DMS153 (cell line): ENCODE measurements at places on chromosomes 13 and 19.

- DNase-seq = peak; percentile 21
Observed at GRCh38 chr13:24747248-24748060, 16.5 kb upstream of the RNF17 start.

GRCh38 chr19:48780631-48781391 is 25.5 kb downstream of the FGF21 start:
- no peak for DNase-seq

GRCh38 chr19:50817941-50818858 is 5.4 kb downstream of the KLK1 start:
- DNase-seq = peak; percentile 56

GRCh38 chr19:51777570-51778462 is 16.8 kb downstream of the FPR2 start:
- peak; percentile 51 for DNase-seq

- DNase-seq = no peak
Observed at GRCh38 chr13:111187960-111188541, 72.9 kb downstream of the ARHGEF7 start.

DNA sequence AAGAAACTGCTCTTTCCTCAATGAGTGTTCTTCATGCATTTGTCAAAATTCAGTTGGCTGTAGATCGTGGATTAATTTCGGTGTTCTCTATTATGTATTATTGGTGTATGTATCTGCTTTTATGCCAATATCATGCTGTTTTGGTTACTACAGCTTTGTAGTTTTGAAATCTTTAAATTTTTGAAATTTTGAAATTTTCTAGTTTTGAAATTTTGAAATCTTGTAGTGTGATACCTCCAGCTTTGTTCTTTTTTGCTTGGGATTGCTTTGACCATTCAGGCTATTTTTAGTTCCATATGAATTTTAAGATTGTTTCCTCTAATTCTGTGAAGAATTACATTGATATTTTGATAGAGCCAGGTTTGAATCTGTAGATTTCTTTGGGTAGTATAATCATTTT is 3.1 kb downstream of the CD33 start:
- DNase-seq = no peak

DNA sequence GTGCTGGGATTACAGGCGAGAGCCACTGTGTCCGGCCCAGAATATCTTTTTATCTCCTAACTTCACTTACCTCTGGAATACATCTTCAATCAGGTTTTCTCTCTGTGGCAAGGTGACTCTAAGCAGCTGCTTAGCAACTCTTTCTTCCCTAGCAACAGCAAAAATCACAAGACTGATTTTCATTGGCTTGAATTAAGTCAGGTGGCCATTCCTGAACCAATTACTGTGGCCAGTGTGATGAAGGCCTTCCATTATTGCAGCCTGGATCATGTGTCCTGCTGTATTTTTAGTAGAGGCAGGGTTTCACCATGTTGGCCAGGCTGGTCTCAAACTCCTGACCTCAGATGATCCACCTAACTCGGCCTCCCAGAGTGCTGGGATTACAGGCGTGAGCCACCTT is 9.0 kb upstream of the LTBP4 start:
- DNase-seq = peak; percentile 44

- DNase-seq = no peak
Observed at GRCh38 chr13:102718746-102719145, 23.9 kb upstream of the METTL21C start.

- DNase-seq = no peak
Observed at GRCh38 chr19:35696835-35697234, 7.5 kb upstream of the ZBTB32 start.

GRCh38 chr19:17441241-17442021 is 7.0 kb downstream of the TMEM221 start:
- no peak for DNase-seq

DNA sequence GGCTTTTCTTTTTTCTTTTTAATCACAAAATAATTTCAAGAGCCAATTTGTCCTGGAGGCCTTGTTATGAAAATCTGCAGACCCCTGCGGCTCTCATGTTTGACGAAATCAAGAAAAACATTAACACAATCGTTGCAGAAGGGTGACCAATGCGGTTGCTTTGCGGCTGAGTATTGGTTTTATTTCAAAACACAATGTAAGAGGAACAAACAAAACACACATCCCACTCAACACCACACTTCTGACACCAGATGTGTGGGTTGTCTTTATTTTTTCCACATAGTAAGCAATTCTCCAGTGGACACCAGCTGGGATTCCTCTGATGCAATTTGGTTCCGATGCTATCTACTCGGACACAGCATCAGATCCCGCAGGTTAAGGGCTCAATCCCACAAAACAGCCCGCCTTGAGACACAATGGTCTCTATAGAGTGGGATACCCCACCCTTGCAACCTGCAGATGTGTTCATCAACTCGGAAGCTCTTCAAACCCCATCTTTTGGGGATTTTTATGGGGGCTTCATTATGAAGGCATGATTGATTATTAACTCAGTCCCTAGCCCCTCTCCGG is 21.9 kb upstream of the CCDC124 start:
- DNase-seq = no peak

DNA sequence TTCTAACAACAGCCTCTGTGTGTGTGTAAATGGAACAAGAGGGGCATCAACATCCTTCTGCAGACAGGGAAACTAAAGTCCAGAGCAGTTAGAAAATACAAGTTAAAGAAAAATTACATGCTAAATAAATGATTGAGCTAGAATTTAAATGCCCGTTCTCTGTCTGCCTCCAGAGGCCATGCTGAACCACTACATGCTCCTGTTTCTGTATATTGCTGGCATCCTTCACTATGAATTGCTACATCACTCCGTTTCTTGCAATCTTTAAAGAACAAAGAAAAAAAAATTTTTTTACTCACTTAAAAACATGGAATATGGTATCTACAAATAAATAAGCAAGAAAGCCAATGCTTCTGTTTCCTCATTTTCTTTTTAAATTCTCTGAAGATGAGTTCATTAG is 47.9 kb downstream of the DCT start:
- no peak for DNase-seq

GRCh38 chr13:106520251-106521054 is 15.0 kb downstream of the EFNB2 start:
- DNase-seq = no peak

GRCh38 chr13:50761406-50761805 is 82.1 kb downstream of the DLEU7 start:
- DNase-seq = no peak

GRCh38 chr19:367561-367960 is 23.0 kb upstream of the MIER2 start:
- no peak for DNase-seq

DNA sequence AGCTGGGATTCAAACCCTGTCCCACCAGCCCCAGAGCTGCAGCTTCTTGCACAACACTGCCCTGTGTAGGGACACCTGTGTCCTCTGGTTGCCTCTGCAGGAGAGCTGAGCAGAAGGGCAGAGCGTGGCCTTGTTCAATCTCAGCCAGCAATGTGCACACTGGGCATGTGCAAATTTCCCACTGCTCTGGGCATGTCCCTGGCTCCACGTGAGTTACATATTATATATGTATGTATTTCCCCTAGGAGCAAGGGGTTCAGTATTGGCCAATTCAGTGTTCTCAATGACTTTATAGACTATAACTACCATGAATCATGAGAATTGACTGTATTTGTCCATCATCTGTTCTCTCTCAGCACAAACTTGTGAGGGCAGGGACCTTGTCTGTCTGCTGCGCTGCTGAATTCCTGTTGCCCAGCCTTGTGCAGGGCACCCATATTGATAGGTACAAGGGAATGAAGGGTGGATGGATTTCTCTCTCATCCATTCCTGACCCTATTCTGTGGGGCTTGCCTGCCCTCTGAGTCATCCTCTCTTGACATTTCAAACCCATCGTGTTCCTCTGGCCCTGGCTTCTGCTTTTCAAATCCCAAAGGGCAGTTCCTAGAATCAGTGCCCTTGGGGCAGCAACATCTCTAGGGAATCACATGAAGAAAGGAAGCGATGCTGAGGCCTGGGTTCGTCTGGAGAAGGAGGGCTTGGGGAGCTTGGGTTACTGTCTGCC is 69.7 kb downstream of the ERICH6B start:
- DNase-seq = no peak

- DNase-seq = no peak
Observed at GRCh38 chr13:28743020-28743419, 24.2 kb upstream of the SLC46A3 start.

- DNase-seq = no peak
Observed at GRCh38 chr13:44120043-44120442, 240.3 kb downstream of the LACC1 start.

- DNase-seq = no peak
Observed at GRCh38 chr19:38699027-38699346, 45.3 kb downstream of the CAPN12 start.

GRCh38 chr13:76954538-76954937 is 6.2 kb downstream of the ACOD1 start:
- DNase-seq = no peak

DNA sequence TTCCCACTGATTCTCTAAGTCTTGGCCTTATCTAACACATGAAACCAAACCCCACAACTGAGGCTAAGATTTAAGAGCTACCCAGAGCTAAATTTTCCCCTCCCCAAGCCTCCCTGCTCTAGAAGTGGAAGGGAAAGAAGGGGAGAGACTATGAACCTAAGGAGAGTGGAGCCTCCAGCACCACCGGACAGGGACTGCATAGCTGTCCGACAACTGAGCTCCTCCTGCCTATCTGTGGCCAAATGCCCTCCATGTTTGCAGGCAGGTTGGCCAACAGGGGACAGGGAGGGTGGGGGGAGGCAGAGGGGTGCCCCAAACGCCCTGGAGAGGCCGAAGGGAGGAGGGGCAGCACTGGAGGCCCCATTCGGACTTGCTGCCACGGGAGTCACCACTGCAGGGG is 6.0 kb upstream of the NAPA start:
- DNase-seq = no peak

GRCh38 chr13:72745260-72745659 is 17.5 kb downstream of the BORA start:
- no peak for DNase-seq

- DNase-seq = no peak
Observed at GRCh38 chr13:25652764-25653163, 281.0 kb downstream of the ATP8A2 start.

GRCh38 chr13:73832128-73832588 is 302.0 kb downstream of the KLF12 start:
- peak; percentile 23 for DNase-seq

- no peak for DNase-seq
Observed at GRCh38 chr19:14061751-14062557, at the start of gene PALM3. Gene PALM3 (minus strand): TSS chr19:14062076. CDS start chr19:14061980, 96 bp downstream.

DNA sequence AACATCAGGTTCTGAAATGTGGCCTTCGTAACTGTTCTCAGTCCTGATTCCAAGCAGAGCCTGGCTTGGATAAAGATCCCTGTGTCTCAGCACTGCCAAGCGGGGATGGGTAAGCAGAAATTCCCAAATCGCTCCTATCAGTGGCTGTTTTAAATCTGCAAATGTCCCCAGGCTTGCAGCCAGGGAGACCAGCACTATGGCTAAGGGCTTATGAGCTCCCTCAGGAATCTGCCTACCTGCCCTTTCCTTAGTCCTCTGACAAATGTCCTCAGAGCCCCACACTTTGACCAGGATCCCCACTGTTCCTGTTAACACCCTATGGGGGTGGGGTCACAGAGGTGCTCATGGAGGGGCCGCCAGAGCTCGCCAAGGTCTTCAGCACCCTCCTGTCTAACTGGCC is 1062.8 kb downstream of the UQCRFS1 start:
- DNase-seq = no peak

DNA sequence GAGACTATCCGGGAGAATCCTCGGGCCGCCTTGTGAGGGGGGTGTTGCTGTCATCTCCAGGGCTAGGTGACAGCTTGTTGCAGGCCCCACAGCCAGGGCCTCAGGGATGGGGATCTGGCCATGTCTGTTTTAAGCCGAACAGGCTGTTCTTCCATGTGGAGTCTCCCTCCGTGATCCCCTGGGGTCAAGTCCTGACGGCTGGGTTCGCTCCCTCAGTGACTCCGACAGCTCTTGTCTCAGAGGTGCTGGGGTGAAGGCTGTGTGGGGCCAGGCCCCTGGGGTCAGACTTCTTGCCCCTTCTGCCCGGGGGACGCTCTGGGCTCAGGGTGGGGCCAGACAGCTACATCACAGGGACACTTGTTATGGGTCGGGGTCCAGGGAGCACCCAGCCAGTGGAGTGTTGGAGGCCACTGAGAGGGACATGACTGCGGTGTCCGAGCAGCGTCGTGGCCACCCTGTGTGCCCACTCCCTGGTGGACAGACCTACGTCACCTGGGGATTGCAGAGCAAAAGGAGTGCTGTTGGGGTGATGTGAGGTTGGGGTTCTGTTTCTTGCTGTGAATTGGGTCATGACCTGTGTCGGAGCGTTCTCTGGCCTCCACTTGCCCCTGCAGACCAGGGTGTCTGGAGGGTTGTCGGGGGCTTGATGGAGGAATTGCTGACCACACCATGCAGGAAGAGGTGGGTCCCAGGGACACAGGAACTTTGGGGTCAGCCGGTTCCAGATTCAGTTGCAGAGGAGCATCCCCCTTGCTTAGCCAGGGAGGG is 21.5 kb downstream of the EPN1 start:
- no peak for DNase-seq

DNA sequence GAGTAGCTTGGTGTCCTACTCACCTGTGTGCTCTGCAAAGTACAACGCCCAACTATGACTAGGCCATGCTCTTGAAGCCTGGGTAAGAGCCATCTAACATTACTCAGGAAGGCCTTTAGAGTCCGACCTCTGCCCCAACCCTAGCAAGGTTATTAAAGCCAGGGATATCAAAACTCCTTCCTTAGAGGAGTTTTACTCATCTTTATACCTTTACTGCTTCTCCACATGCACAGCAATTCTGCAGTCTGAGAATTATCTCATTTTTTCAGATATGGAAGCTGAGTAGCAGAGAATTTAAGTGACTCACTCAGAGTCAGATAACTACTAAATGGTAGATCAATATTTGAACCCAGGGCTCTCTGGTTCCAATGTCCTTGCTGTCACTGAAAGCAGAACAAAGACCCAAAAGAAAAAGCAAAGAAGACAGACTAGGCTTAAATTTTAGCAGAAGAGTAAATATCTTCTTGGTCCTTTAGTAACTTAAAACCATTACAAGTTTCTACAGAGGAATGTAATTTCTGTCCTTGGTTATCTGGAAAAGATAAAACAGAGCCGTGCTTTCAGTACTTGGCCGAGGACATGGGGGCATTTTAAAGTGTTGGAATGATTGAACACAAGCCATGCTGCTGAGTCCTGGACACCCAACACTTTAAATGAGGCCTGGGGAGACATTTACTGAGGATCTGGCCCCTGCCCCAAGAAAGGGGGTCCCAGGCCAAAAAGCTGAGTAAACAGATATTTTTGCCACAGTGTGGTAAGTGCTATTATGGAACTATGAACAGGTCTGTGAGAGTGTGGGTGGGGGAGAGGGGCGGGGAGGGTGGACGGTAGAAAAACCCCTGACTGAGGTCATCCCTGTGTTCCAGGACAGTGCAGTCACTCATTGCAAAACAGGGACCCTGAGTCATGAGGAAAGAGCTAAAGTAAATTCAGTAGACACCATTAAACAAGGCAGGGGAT is 18.4 kb upstream of the KPNA3 start:
- no peak for DNase-seq

- no peak for DNase-seq
Observed at GRCh38 chr19:10408511-10409283, 5.4 kb upstream of the CDC37 start.

- DNase-seq = no peak
Observed at GRCh38 chr19:52219611-52220010, 29.8 kb downstream of the PPP2R1A start.

- peak; percentile 85 for DNase-seq
Observed at GRCh38 chr19:50896591-50897190, 14.5 kb downstream of the KLK4 start.

- no peak for DNase-seq
Observed at GRCh38 chr19:38635483-38636399, 11.7 kb upstream of the ACTN4 start.

GRCh38 chr13:42229287-42229686 is 42.7 kb upstream of the AKAP11 start:
- no peak for DNase-seq

- DNase-seq = no peak
Observed at GRCh38 chr19:6589711-6590257, 1.2 kb downstream of the CD70 start.
